ENCODE measurements at places on chromosomes 4 and X.

- DNase-seq = no peak
These were observed 117.9 kb downstream of the TBC1D19 start for GRCh38 chr4:26701786-26702227.

- DNase-seq = no peak
These were observed 2.5 kb upstream of the ARSD start for GRCh38 chrX:2931612-2932011.

DNA sequence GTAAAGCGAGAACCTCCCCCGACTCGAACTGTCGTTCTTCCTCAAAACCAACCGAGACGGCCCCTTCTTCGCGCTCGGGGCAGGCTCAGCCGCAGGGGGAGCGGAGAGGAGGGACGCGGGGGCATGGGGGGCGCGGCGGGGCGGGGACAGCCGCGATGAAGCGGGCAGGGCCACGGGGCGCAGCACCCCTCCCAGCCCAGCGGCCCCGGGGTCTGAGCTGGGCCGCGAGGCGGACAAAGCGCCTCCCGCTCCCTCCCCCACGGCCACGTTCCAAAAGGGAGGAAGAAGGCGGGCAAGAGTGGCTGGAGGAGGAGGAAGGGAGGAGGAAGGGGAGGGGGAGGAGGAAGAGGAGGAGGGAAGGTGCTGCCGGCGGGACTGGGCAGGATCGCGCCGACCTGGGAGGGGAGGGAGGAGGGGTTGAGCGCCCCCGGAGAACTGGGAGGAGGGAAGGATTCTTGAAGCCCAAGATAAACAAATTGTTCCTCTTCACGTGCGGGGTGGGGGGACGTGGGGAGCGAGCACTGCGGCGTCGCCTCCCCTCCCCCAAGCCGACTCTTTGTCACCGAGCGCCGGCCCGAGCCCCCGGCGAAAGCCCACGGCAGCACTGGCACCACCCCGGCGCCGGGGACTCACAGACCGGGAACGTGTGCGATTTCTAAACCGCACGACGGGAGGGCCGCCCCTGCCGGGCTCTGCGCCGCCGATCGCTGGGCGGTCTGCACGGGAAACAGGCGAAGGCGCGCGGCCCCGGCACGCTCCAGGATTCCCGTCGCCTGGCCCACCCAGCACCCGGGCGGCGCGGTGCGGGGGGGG is 2.9 kb downstream of the MAML3 start:
- DNase-seq = peak; percentile 84

- DNase-seq = no peak
These were observed 168.0 kb downstream of the SOWAHB start for GRCh38 chr4:76729980-76730379.

- no peak for DNase-seq
These were observed 303.8 kb upstream of the TENM3 start for GRCh38 chr4:181939199-181939945.

DNA sequence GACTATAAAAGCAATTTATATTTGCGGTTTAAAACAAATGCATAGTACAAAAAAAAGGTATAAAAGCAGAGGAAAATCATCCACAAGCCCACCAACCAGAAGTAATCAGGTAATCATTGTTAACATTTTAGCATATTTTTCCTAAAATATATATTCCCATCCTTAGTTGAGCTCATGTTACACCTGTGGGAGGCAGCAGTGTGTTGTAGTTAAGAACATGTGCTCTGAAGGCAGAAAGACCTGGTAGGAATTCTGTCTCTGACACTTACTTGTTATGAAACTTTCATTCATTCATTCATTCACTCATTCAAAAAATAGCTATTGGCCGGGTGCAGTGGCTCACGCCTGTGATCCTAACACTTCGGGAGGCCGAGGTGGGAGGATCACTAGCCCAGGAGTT is 15.4 kb upstream of the CDKL5 start:
- DNase-seq = peak; percentile 48

GRCh38 chr4:122481766-122482405 is 25.4 kb upstream of the IL2 start:
- no peak for DNase-seq

DNA sequence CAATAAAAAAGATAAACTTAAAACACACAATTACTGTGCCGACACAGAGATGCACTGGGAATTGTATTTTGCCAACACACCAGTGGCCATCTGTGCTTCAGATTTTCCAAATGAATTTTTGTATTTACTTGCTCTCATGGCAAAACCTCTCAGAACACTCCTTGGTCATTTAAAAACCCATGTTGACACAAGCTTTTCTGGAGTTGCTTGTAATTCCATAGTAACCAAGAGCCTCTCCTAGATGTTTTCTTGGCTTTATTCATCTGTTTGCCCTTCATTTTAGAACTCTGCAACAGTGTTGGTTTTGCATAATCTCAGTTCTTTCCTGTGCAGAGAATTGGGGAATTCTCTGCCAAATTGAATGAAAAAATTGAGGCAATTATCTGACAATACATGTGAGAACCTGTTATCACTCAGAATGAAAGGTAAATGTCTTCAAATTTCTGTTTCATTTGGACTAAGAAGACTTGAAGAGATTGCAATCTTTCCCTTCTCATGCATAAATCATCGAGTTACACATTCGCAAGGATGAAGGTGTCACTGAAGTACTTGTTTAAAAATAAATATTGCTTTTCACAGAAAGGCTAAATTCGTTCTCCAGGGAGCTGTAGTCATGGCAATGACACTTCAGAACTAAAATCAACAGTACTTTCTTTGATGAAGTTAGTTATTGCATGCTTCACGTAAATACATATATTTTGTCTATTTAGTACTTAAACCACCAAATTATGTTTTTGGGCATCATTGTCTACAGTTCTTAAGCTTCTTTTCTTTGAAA is 301.8 kb upstream of the CTSO start:
- no peak for DNase-seq

DNA sequence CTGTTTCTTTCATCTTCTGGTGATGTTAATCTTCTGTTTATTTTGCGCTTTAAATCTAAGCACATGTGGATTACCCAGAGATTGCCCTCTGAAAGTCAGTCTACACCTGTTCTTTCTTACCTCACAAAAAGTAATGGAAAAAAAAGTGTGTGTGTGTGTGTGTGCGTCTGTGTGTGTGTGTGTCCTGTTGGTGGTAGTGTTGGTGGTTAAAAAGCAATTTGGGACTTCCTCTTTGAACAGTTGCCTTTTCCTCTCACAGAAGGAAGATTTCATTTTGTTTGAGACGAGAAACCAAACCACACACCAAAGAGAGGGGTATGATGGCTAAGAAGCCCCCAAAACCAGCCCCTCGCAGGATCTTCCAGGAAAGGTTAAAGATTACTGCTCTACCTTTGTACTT is at the start of gene STAP1:
Gene STAP1, plus strand, starts transcription at position 235 of the 400 bp plus-strand sequence. Its CDS starts 83 bp downstream, at position 318.
- DNase-seq = no peak

GRCh38 chr4:86006057-86006456 is 353.8 kb downstream of the MAPK10 start:
- DNase-seq = no peak

GRCh38 chr4:10697086-10697485 is 12.5 kb upstream of the CLNK start:
- DNase-seq = no peak

- DNase-seq = peak; percentile 82
These were observed 5.1 kb downstream of the RTL5 start for GRCh38 chrX:72126539-72127140.

- DNase-seq = no peak
These were observed 101.8 kb downstream of the AGTR2 start for GRCh38 chrX:116272322-116272721.

GRCh38 chrX:71454222-71454621 is 78.7 kb upstream of the OGT start:
- DNase-seq = no peak

DNA sequence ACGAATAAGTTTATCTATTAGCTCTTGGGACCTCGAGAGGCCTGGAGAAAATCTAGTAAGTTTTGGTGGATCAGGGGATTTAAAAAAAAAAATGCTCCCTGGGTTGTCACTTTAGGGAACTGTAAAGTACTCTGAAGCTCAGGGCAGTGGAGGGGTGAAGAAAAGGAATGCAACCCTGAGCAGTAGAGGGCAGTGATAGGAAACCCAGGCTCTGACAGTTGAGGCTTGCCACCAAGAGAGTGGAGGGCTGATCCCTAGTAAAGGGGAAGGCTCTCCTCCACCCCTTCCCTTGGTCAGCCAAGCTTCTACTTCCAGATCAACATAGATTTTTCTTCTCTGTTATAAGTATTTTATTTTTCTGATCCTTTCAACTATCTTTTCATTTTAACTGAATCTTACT is 73.1 kb downstream of the FBXO8 start:
- no peak for DNase-seq

GRCh38 chrX:55161581-55161980 is 58.6 kb upstream of the PAGE5 start:
- DNase-seq = no peak

DNA sequence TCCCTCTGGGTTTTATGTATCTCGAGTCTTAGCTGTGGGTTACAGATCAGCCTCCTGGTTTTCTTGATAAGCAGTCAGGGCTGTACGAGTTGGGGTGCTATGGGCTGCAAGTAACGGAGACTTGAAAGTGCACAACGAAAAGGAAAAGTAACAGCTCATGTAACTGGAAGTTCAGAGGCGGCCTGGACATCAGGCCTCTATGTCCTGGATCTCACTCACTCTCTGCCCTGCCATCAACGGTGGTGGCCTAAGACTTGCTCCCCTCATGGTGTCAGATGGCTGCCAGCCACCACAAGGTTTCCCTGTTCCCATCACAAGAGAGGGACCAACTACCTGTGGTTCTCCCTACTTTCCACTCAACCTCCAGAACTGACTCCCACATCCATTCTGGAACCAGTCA is 4.8 kb downstream of the PPP2R2C start:
- no peak for DNase-seq

- no peak for DNase-seq
These were observed 190.6 kb upstream of the LEF1 start for GRCh38 chr4:108359130-108359985.

GRCh38 chr4:86855572-86855971 is 6.4 kb upstream of the SLC10A6 start:
- DNase-seq = no peak

All from SK-N-SH (cell line).